ENCODE measurements at places on chromosomes 4 and X. TPM values are rescaled to one million over a fixed set of nuclear protein-coding genes. Genes with fewer than 3 reads are reported as not detected.

GRCh38 chr4:77089866-77090265 lies 14.1 kb upstream of the CCNI start:
- DNase-seq = no peak

DNA sequence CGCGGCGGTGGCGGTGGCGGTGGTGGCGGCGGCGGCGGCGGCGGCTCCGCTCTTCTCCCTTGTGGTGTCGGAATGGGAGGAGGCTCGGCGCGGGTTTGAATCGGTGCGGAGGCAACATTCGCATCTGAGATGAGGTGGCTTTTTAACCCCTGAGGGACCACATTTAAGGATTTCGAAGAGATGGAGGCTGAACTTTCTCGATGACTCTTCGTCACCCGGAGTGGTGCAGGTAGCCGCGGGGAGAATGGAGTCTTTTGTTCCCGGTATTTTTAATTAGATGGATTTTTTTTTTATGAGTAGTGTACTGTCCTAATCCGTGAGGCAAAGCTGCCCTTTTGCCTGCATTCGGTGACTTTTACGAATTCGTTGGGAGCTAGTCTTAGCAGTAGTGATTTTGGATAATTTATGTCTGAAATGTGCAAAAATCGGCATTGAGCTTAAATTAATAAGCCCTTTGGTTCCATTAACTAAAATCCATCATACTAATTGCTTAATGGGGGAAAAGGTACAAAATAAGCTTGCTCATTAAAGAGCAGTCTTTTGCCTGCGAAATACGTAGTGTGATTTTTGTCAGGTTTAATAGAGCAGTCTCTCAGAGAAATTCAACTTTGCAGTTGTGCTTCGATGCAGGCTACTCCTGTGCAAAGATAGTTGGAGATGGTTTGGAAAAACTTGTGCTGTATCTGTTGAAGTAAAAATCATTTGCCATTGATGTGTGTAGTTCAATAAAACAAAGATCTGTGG lies 206.2 kb downstream of the TENM3 start:
- DNase-seq = no peak

ANKRD50 gene
- total RNA-seq = 17.4 TPM

- DNase-seq = no peak
These were observed 65.7 kb upstream of the NOCT start for GRCh38 chr4:138949866-138950265.

DNA sequence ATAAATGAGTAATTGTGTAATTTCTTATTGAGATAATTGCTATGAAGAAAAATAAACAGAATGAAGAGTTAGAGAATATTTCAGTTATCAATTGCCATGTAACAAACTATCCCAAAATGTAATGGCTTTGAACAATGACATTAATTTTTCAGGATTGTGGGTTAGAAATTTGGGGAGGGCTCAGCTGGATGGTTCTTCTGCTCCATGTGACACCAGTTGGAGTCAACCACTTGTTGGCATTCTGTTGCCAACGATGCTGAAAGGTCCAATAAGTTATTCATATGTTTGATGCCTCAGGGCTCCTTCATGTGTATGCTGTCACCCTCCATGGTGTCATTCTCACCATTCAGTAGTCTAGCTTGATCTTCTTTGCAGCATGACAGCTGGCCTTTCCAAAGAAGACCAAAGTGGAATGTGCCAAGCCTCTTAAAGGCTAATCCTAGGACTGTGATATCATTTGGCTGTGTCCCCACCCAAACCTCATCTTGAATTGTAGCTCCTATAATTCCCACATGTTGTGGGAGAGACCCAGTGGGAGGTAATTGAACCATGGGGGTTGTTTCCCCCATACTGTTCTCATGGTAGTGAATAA lies 20.9 kb upstream of the CCDC149 start:
- DNase-seq = no peak

- no peak for DNase-seq
These were observed 10.2 kb upstream of the GRIA3 start for GRCh38 chrX:123173833-123174232.

- DNase-seq = no peak
These were observed 29.0 kb downstream of the NHS start for GRCh38 chrX:17403972-17404371.

GRCh38 chr4:10061650-10062415 lies 40.5 kb upstream of the SLC2A9 start:
- no peak for DNase-seq
